Activated CD8-positive, alpha-beta memory T cell treated with anti-CD3 and anti-CD28 coated beads for 24 hours (primary cell): ENCODE measurements at places on chromosomes 4 and X.

DNA sequence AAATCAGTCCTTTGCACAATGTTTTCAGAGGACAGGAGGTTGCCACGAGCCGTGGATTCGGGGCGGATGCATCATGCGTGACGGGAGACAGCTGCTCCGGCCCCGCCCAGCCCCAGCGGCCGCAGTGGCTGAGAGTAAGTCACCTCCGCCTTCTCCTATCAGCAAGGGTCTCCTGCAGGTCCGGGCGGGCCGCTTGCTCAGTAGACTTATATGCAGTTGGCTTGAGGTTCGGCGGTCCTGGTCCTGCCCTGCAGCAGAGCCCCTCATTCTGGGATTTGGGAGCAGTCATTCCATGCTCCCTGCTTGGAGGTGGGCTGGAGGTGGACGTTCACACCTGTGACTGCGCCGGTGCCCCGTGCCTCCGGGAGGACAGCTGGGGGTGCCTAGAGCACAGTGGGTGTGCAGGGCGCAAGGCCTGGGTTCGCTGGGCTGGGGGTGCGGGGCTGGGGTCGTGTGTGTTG is 86.3 kb upstream of the ADRA2C start:
- no peak for DNase-seq

- DNase-seq: no peak
Observed at GRCh38 chr4:79022529-79022928, 83.3 kb upstream of the PAQR3 start.

GRCh38 chr4:169275180-169275579 is 4.4 kb upstream of the SH3RF1 start:
- no peak for DNase-seq

DNA sequence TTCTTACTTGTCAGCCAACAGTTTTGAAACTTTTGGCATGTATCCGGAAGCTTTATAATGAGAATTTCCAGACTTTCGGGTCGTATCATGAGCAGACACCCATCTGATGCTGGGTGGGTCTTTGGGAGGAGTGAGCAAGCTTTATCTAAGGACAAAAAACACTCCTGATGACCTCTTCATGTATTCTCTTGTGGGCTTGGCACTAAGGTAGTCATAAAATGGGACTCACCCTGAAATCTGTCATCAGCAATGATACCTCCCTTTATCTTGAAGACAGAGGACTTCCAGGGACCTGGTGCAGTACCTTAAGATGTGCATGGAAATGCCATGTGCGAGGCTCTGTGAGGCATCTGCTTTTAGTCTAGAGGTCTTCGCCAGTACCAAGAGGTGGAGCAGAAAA is 346.3 kb upstream of the PPARGC1A start:
- no peak for DNase-seq
